ENCODE measurements at places on chromosomes 4 and X. TPM values are rescaled to one million over a fixed set of nuclear protein-coding genes. Genes with fewer than 3 reads are reported as not detected.

The TRPC3 gene
- 0.74 TPM for total RNA-seq

The CENPVL2 gene
- 5.2 TPM for total RNA-seq

GRCh38 chrX:23890933-23891332, 16.8 kb downstream of the APOO start:
- DNase-seq: no peak

DNA sequence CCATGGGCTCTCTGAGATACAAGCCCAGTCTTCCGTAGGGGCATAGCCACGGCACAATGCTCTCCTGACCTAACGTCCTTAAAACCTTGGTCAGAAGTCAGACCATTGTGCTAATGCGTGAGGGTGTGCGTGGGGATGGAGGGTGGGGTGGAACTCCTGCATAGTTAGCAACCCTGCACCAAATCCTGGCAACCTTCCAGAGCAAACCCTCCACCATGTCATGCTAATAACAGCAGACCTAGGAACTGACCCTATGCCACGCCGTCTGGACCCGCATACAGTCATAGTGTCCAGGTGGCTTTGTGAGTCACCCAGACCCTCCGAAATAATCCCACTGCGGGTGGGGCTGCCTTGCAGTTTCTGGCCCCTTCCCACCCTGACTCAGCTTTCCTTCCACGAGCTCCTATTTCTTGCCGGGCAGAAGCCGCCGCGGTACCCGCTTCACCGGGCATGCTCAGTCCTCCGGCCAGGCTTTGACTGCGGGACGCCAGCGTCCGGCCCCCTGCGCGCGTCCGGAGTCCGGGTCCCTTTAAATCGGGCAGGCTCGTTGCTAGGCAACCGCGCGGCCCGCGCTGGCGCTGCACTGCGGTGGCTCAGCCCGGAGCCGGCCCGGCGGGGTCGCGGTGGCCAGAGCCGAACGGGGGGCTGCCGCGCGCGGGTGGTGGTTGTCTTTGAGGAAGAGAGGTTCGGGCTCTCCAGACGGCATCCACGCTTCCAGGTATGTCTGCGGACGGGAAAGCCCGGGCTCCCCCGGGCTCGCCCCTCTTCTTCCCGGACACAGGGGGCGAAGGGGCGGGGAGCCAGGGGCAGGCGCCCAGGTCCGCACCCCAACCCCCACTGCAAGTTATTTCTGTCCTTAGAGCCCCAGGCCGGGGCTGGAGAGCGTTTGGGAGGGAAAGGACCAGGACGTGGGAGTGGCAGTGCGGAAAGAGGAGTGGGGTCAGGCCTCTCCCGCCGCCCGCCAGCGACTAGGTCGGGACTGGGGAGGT, at the start of gene CCDC160:
CCDC160 (plus strand) TSS at position 557 of the 989 bp plus-strand sequence. CDS start 7,619 bp downstream, outside the sequence.
- peak; percentile 79 for DNase-seq

GRCh38 chr4:109040441-109040840, 262.0 kb downstream of the COL25A1 start:
- no peak for DNase-seq

DNA sequence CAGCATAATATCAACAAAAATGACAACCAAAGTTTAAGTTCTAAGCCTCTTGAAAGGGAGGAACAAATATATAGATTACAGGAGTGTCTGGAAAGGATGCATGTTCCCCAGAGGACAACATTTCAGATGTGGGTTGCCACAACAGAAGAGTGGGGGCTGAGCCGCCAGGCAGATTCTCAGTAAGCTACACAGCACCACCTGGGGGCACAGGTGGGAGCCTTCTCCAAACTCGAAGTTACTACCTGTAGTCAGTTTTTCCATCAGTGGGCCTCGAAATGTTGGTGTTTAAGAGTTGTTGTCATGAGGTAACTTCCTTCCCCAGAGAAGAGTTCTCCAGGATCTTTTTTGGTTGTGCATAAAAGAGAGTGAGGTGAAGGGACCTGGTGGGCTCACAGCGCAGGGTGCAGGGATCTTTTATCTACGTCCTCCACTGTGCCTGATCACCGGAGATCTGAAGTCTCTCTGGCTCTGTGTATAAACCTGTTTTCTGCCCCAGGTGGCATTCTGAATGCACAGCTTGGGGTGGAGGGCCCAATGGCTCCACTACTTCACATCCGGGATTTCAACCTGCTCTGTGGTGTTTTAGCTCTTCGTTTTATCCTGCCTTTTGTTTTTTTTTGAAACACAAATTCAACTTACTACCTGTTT, 58.4 kb upstream of the STS start:
- peak; percentile 57 for DNase-seq

DNA sequence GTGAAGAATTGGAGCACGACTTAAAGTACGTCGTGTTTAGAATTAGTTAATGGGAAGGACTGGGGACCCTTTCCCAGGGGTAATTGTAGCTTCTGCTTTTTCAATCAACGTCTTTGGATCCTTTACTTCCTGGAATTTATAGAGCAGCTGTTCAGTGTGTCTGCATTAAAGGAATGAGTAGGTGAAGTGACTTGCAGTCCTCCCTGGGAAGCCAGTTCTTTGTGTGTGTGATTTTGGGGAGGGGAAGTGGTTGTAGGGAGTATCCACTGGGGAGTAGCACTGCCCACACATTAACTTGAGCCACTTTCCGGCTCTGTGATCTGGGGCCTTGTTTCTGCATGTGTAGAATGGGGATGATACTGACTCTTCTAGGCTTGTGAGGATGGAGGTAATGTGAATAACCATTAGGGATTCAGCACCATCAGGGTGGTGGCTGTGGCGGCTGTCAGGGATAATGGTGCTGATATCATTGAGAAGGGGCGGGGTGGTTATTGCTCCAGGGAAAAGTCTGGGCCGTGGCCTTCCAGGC, 54.7 kb downstream of the TMEM131L start:
- DNase-seq: no peak

GRCh38 chrX:41381685-41382084, 47.7 kb downstream of the DDX3X start:
- DNase-seq: peak; percentile 13

The ATOH1 gene
- 0.69 TPM for total RNA-seq

DNA sequence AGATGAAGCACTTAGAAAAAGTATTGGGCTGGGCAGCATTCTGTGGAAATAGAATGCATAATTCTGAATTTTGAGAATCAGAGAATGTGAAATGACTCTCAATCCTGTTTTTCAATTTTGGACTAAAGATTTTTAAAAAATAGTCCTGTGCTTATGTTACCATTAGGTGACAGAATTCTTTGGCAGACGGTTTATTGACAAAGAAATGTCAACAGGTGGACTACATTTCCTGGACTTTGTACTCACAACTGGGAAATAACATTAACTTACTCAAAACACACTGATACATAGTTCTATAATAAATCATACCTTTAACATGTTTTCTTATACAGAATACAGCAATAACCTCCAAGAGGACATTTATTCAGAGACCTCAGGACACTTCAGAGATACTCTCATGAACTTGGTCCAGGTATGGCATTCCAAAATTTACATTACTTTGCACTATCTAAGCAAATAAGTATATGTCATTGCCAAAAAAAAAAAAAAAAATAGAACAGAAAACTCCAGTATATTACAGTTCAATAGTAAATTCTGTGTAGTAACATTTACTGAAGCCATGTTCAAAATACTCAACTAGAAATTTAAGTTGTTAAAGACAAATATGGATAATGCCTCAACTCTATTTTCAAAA, 72.7 kb downstream of the ANXA10 start:
- no peak for DNase-seq

GRCh38 chr4:153156721-153157120, 47.5 kb upstream of the TRIM2 start:
- peak; percentile 18 for DNase-seq

The HAUS7 gene
- total RNA-seq: 48.8 TPM

GRCh38 chr4:26459756-26460530, 30.3 kb downstream of the CCKAR start:
- DNase-seq: no peak

- no peak for DNase-seq
Observed at GRCh38 chrX:135572436-135572835, 52.0 kb downstream of the INTS6L start.

The PJA1 gene
- 30.9 TPM for total RNA-seq

- no peak for DNase-seq
Observed at GRCh38 chr4:98686847-98687246, 28.4 kb upstream of the TSPAN5 start.

DNA sequence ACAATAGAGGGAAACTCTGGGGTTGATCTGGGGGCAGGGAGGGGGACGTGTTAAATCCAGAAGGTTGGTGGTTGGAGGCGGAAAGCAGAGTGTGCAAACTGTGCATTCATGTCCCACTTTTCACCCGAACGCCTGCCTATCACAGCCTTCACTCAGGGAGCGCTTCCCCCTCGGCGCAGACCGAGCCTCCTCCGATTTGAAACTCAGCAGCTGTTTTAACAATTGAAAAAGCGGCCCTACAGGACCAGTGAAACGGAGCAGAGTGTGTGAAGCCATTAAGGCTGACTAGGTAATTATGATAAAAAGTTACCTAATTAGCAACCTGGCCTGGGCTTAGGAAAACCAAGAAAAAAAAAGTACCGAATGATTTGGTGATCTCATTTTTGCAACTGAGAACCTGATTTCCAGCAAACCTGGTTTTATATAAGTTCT, 685 bp upstream of the NDNF start:
- DNase-seq: peak; percentile 41

- DNase-seq: no peak
Observed at GRCh38 chr4:153741541-153741940, 18.3 kb downstream of the RNF175 start.

The ZNF157 gene
- total RNA-seq: 1.5 TPM

GRCh38 chrX:30620980-30621618, 32.1 kb upstream of the GK start:
- DNase-seq: no peak

GRCh38 chrX:77502951-77503525, 55.8 kb downstream of the FGF16 start:
- peak; percentile 29 for DNase-seq

GRCh38 chr4:16290681-16291420, 64.6 kb upstream of the TAPT1 start:
- DNase-seq: no peak

GRCh38 chrX:29359276-29359675, 772.0 kb downstream of the IL1RAPL1 start:
- DNase-seq: no peak

DNA sequence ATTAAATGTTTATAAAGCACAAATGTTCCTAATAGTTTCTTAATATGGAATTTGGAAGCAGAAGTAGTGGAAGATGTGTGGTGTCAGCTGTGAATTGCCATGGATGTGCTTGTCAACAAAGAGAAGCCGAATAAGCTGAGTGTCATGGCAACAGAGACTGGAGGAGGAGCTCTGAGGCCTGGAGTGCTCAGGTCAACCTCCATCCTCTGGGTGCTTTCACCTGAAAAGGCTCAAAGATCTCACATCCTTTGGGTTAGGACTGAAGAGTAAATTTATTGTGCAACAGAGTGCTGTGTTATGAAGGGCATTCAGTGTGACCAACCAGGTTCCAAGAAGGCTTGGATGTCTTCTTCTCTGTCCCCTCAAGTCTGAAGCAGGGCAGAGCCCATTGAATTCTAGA, 18.7 kb downstream of the SGMS2 start:
- peak; percentile 43 for DNase-seq

DNA sequence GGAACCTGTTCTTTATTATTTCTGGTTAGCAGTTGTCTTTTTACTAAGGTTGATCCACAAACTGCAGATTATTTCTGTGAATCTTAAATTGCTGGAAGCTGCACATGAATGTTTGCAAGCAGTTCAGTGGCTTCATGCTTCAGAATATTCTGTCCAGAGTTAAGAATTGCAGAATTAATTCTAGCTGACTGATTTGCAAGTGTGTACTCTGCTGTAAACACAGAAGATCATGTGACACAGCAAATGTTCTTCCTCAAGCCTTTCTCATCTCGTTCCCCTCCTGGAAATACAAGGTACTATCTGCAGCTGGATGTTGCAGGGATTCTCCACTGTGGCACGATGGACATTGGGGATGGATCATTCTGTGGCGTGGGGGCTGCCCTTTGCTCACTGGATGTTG, 16.8 kb upstream of the CLTRN start:
- no peak for DNase-seq

The TRIM61 gene
- total RNA-seq: 0.38 TPM

GRCh38 chr4:856225-856901, 30.4 kb upstream of the CPLX1 start:
- DNase-seq: no peak

DNA sequence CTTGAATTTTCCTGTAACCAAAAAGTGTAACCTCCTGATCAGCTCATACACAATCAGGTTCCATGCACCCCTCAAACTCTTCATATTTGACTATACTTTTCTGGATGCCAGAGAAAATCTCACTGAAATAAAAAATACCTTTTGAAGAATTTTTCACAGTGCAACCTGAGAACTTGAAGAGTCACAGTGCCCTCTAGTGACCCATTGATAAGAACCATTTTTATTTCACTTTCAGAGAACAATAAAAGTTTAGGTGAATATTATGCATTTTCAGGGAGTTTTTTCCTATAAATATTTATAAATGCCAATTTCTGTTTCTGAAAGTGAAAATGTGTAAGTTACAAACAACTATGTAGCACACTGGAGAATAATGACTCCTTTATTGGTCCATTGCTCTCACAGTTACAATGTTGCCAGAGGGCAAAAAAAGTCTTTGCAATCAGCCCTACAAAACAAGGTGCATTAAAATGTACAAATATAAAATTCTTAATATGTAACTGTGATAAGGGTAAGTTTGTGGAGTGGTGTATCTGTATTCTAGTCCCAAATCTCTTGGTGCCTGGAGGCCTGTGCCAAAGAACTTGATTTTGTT, 153.6 kb upstream of the INTU start:
- peak; percentile 76 for DNase-seq

The ANK2 gene
- 23.8 TPM for total RNA-seq

GRCh38 chrX:34879886-34880285, 62.7 kb upstream of the FAM47B start:
- no peak for DNase-seq

DNA sequence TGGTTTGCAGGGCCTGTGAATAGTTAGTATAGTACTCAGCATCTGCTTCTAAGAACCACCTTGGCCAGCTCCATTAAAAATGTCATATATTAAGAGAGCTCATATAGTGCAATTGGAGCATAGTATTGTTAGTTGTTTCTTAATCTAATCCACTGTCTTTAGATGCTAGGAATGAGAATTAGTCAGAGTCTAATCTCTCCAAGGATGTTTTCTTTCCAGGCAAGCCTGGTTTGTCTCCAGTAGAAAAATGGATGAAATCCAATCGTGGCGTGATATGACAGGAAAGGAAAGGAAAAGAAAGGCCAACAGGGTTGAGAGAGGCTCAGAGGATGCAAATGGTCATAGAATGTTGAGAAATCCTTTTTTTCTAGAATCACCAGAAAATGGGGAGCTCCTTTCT, 15.0 kb upstream of the TMEM164 start:
- DNase-seq: no peak

DNA sequence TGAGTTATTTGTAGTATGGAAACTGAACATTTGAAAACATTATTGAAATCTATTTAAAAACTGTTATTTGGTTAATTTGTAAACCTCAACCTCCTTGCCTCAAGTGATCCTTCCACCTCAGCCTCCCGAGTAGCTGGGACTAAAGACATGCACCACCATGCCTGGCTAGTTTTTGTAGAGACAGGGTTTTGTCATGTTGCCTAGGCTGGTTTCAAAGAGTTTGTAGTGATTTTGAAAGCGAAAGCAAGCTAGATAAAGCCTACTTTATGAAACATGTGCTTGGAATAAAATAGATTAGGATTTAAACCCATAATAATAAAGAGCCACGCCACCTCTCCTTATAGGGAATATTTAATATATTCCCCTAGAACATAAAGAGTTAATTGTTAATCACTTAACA, 23.5 kb downstream of the ARSJ start:
- DNase-seq: no peak

All from GM23338 (cell line).